ENCODE measurements at places on chromosomes 1 and 21.
A peak's percentile ranks its signal among the peaks of the same experiment; 100 is the strongest.

DNA sequence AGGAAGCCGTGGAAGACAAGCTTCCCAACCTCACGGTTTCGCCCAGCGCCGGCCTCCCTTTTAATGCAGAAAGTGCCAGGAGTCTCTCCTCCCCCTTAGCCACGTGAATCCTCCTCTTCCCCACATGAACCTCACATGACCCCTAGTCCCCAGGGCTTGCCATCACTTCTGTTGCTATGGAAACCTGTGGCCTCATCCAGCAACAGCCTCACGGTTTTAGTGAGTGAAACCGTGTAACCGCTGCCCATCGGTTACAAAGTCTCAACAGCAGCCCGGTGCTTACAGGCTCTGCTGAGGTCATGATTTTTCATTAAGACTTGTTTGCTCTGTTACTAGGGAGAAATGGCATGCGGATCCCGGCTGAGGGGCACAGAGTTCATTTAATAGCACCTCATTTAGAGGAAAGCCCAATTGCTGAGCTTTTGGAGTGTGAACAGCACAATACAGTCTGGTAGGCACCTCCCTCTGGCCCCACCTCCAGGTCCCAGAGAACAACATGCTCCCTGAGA is 143.2 kb upstream of the BACE2 start:
- DNase-seq: no peak

DNA sequence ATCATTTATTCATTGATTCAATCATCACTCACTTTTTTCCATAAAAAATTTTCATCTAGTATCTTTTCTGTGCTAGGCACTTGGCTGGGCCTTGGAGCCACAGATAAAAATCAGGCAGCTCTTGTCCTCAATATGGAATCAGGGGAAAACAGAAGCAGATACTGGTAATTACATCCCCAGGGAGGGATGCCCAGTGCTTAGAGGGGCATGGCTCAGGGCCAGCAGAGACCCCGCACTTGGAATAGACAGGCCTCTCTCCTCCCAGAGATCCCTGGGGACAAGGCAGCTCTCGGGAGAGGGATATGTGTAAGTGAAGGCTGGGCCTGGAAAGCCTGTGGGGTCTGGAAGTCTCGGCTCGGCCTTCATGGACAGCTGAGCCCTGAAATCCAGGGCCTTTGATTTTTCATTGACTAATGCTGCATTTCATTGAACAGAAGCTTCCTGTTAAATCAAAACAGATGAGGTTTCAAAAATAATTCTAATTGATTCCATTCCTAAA is 180.4 kb downstream of the FOXD2 start:
- DNase-seq: no peak

DNA sequence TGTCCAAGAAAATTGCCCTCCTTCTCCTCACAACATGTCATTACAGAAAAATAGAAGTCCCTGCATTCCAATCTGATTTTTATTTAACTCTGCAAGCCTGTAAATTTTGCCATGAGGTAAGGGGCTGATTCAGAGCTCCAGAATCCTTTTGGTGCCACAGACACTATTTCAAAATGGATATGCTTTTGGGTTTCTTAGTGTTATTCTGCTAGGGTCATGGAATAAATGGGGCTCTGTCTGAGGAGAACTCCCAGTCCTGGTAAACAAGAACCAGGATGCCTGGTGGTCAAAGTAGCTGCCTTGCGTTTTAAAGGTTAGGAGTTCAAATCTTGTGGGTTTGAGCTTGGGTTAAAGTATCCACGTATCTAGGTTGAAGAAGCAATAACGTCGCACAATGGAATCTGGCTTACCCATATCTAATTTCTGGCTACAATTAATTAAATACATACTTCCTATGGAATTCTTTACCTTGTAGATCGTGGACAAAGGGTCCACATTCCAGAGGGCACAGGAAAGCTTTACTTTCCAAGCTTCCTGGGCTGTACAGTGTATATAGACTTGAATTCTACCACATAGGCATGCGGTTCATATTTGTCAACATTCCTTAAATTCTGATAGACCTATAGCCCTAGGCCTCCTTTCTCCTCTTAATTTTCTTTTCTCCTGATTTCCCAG is 98.0 kb upstream of the CDC42BPA start:
- no peak for DNase-seq

DNA sequence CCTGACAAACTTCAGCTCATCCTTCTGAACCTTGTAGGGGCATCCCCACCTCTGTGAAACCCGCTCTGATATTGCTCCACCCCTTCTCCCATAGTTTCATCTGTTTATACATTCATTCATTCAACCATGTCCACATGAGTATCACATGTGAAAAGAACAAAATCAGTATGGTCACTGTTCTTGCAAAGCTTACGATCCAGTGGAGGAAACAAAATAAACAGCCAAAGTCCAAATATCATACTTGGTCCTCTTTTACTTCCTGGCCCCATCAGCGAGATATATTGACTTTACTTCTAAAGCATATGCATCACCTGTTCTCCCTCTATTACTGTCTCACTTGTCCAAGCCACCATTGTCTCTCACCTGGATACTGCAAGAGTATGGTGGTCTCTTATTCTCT is 35.6 kb downstream of the C8A start:
- DNase-seq: no peak

- DNase-seq: no peak
Observed at GRCh38 chr1:32055416-32055815, 17.3 kb upstream of the TMEM39B start.

- DNase-seq: no peak
Observed at GRCh38 chr1:7447093-7447492, 324.0 kb upstream of the VAMP3 start.

DNA sequence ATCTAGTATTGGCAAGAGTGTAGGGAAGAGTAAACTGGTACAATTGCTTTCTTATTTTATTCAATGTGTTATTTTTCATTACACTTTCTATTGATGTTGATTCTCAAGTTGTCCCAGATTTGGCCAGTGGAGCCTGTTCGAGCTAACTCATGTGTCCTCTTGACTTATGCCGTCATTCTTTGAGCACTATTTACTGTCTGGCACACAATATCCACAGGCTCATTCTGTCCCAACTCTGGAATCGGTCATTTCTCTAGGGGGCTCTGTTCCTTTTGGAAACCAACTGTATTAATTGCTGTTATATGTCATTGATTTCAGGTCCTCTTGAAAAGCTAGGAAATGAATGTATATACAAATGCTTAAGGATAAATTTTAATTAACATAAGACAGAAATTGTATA is 22.4 kb upstream of the SFPQ start:
- no peak for DNase-seq

- no peak for DNase-seq
Observed at GRCh38 chr1:184563308-184563707, 176.5 kb downstream of the C1orf21 start.

GRCh38 chr1:12435639-12436344 is 182.2 kb downstream of the DHRS3 start:
- DNase-seq: peak; percentile 66

- no peak for DNase-seq
Observed at GRCh38 chr1:97139512-97139911, 417.9 kb downstream of the PTBP2 start.

DNA sequence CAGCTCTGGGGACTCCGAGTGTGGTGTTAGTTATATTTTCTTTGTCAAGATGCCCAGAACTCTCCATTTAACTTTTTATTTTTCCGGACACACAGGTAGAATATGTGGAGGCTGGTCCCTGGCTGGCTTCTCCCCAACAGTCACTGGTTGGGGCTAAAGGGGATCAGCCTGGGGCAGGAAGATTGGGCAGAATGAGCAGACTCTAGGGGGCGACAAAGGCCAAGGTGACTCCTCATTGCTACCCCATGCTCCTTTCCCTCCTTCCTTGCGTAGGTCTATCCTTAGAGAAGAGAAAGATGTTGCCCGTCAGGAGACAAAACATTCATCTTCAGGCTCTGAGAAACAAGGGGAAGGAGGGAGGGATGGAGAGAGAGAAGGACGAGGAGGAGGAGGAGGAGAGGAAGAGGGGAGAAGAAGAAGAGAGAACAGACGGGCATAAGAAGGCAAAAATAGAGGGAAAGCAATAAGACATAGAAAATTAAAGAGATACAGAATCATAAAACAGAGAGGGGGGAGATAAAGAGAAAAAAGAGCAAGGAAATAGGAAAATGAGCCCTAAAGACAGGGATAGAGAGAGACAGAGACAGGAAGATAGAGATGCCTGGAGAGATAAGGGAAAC is 89.9 kb downstream of the FOXD2 start:
- peak; percentile 21 for DNase-seq

- DNase-seq: no peak
Observed at GRCh38 chr1:179302070-179302469, 8.5 kb downstream of the SOAT1 start.

GRCh38 chr1:96009831-96010434 is 711.7 kb upstream of the PTBP2 start:
- no peak for DNase-seq

DNA sequence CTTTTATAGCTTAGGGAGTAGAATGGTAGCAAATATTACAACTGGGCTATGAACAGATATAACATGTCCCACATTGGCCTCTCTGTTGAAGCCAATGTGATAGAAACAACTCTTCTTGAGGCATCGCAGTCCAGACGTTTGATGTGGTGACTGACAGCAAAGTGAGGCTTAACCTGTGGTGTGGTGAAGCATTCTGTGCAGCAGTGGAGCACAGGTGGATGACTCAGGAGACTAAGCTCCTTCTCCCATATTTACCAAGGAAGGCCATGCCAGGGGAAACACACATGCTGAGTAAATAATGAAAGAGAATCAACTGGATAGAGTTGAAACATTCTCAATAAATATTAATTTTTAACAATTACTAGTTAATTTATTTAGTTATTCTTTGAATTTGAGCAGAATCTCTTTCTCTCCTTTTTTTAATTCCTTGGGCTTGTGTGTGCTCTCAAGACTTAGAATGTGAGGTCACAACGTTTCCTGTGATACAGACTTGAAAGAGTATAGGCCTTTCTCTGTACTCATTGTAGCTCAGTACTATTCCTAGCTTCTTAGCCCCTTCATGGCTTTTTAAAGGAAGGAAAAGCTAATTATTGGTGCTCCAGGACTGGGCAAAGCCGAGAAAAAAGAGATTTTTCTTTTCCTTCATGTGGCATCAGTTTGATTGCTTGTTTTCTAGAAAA is 17.6 kb downstream of the CRB1 start:
- peak; percentile 5 for DNase-seq

GRCh38 chr21:33898586-33898985 is 17.0 kb downstream of the ATP5PO start:
- no peak for DNase-seq

DNA sequence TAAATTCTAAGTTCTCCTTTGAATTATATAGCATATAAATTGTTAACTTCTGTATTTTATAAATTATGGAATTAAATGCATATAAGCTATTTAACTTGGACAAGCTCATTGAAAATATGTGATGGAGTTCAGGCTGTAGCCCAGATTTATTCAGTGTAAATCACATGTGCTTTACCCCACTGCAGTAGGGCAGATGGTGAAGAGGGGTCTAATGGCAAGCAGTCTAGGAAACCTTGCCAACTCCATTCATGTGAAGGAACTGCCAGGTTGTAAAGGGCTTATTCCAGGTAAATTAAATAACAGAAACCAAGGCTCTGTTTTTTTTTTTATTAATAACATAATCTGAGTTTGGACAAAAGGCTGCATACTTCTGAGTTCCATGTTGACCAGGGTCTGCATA is 243.2 kb downstream of the NCAM2 start:
- DNase-seq: no peak

- DNase-seq: no peak
Observed at GRCh38 chr21:29449306-29449950, 150.7 kb downstream of the BACH1 start.

DNA sequence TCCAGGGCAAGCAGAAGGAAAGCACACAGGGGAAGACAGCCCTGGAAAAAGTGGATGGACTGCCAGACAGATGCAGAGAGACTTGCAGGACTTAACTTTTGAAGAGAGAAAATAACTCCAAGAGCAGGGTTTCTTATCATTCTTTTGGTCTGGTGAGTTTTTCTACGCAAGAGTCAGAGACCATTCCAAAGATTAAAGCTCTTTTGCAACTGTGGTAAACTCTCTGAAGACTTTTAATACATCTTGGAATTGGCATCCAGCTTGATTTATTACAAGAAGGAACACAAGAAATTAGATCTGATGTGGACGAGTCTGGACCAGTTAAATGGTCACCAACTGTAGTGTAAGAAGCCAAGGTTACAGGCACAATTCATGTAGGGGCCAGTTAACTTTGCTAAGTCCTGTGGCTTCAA is 153.4 kb downstream of the SIPA1L2 start:
- no peak for DNase-seq

DNA sequence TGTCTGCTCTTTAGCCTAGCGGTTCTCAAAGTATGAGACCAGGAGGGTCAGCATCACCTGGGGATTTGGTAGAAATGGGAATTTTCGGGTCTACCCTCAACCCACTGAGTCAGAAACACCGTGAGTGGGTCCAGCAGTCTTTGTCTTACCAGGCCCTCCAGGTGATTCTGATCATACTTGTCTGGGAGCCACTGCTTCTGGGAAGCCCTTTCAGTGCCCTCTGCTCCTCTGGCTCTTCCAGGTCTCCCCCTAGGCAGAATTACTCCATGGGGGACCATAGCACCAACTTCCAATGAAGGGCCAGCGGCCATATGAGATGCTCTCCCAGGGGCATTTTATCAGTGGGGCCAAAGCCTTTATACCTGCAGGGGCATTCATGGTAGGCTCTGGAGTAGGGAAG is 81.0 kb upstream of the ETV3 start:
- no peak for DNase-seq

- DNase-seq: no peak
Observed at GRCh38 chr1:227661495-227661894, 73.6 kb downstream of the JMJD4 start.

- DNase-seq: no peak
Observed at GRCh38 chr1:184417916-184418315, 31.1 kb downstream of the C1orf21 start.

DNA sequence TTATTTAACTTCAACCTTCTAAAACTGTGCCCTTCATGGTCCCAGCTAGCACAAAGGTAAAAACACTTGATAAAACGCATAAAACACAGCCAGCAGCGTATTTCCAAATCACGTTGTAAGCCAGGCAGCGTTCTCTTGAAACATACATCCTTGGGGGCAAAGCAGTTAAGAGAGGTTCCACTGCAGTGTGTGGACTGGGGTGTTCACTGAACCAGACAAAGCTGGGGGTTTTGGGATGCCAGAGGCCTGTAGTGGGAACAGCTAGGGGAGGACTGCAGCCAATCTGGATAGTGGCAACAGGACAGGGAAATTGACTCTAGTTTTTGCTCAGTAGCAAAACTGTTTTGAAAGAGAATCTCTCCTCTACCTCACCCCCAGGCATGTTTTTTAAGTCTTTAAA is 21.5 kb upstream of the ATP5PO start:
- no peak for DNase-seq
